Suprapubic skin (tissue), 4 donors: ENCODE measurements at places on chromosomes 3 and 15.

DNA sequence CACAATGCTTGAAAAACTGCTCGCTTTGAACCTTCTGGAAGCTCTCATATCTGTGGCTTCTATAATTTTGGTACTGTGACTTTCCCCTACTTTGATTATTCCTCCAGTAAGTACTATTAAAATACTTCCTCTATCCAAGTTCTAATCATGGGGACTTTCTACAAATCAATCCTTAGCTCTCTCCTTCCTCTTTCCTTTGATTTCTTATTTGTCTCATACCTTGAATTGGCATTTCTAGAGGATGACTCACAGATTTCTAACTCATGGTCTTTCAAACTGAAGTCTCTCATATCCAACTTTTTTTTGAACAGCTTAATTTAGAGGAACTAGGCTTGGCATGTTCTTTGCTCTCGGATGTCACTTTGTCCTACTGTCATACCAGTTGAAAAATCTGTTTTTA lies 241.8 kb downstream of the TBC1D5 start:
- no peak for DNase-seq

- DNase-seq, result no peak
Observed at GRCh38 chr15:85353516-85353915, 26.9 kb upstream of the AKAP13 start.

GRCh38 chr15:70823196-70823595 lies 30.8 kb downstream of the LARP6 start:
- no peak for DNase-seq

DNA sequence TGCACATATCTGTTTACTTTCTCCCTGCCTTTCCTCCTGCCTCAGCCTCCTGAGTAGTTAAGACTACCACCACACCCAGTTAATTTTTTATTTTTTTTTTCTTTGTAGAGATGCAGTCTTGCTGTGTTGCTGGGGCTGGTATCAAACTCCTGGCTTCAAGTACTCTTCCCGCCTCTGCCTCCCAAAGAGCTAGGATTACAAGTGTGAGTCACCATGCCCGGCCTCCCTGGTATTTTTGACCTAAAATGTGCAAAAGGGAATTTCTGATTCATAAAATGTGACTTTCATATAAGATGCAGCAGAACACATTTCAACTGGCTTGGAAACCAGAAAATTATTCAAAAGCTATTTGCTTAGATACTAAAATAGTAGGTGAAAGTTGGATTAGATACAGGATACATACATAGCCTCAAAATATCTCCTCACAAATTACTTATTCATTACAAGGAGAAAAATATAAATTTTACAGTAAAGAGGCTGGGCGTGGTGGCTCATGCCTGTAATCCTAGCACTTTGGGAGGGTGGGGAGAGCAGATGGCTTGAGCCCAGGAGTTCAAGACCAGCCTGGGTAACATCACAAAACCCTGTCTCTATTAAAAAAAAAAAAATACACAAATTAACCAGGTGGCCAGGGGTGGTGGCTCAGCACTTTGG lies 32.0 kb downstream of the MAP4 start:
- no peak for DNase-seq

GRCh38 chr3:141487521-141488252 lies 860 bp downstream of the RASA2 start:
- DNase-seq, result peak; percentile 88

GRCh38 chr3:22371036-22371435 lies 620.0 kb upstream of the ZNF385D start:
- no peak for DNase-seq

DNA sequence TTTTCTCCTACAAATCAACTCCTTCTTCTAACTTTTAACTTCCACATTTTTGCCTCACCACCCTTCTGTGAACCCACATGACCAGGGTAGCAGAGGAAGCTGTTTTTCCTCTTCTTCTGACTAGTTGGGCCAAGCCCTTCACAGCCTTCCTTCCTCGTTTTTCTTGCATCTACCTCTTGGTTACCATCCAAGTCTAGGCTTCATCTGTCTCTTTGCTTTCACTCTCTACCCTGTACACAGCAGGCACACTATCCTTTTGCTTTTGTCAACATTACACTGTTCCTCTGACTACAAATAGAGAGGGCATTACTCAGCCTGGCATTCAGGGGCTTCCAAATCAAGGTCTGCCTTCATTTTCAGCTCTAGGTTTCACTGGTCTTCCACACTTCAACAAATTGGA lies 22.0 kb downstream of the SLC9A9 start:
- DNase-seq, result no peak

DNA sequence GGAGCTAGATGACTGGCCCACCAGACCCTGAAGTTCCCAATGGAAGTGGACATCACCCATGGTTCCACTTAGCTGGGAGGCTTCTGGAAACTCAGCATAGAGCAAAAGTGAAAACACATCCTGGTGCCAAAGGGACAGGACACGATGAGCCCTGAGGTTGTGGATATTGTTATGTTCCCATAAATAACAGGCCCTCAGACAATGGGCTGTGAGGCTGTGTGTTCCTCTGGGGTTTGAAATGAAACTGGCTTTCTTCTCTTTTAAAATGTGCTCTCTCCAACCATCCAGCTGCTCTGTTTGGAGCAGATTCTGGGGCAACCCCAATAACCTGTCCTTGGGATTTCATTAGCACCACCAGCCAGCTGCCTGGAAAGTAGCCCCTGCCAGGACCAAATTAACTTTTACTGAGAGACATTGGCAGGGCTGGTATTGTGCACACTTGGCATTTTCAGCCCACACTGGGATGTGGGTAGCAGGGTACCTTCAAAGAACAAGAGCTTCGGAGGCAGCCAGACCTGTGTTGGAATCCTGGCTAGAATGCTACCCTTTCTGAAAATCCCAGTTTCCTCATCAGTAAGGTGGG lies 97.5 kb downstream of the DNAJB8 start:
- DNase-seq, result no peak

- DNase-seq, result no peak
Observed at GRCh38 chr15:100394736-100395440, 53.1 kb upstream of the ADAMTS17 start.
